Activated T-helper 1 cell treated with anti-CD3 and anti-CD28 coated beads, Interleukin-12 subunit alpha, Interleukin-12 subunit beta, Interleukin-2, Interleukin-4 antibody, amounts not matched to agents 30 ng/mL and 10 ng/mL and 1 ng/mL, durations not matched to agents 14 hours and 24 hours and 36 hours (primary cell): ENCODE measurements at places on chromosomes 16 and 17. TPM values are rescaled to one million over a fixed set of nuclear protein-coding genes. Genes with fewer than 3 reads are reported as not detected.
A peak's percentile ranks its signal among the peaks of the same experiment; 100 is the strongest.

- H3K27ac ChIP-seq = no peak overlapping the region
- no peak for DNase-seq
- no peak overlapping the region for H3K4me3 ChIP-seq
- no peaks in the 10 kb centered on the region for H3K27me3 ChIP-seq
- H3K4me1 ChIP-seq = peaks cover 70% of the 10 kb centered on the region
- peaks cover 4% of the 10 kb centered on the region for H3K36me3 ChIP-seq
These were observed 55.4 kb downstream of the GRB2 start for GRCh38 chr17:75350029-75350428.

- peaks cover 44% of the 10 kb centered on the region for H3K4me1 ChIP-seq
- no peaks in the 10 kb centered on the region for H3K27me3 ChIP-seq
- no peak for DNase-seq
- peak overlapping the region; percentile 99 for H3K4me3 ChIP-seq
These were observed 553 bp upstream of the CDC6 start for GRCh38 chr17:40287159-40287493.

DNA sequence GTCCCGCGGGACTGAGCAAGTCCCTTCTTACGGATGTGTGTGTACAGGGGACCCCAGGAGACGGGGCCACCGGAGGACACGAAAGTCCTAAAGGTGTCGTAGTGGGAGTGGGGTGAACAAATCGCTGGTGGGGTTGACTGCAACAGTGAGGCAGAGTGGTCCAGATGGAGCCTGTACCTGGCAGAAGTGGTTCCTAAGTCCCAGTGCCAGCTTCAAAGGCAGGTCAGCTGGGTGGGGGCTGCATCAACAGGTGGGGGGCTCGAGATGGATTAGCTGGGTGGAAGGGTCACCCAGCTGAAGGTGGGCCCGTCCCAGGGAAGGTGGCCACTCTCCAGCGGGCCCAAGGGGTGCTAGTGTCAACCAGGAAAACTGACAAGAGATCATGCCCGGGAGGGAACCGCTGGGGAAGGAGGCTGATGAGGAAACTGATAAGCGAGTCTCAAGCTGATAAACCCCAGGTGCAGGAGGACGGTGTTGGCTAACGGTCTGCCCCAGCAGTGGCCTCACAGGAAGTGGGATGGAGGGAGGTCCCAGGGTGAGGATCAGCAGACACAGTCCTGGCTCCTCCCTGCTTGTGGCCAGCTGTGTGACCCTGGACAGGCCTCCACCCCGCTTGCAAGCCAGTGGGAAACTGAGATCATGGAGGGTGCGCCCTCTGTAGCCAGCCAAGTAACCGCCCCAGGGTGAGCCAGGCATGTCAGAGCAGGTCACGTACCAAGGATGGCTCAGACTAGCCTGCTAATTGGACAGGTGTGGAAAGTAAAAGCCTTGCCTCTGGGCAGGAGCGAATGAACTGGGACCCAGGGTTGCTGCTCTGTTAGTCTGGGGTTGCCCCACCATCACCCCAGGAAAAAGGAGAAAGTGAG is 1.0 kb downstream of the ORAI3 start:
- peaks cover 6% of the 10 kb centered on the region for H3K36me3 ChIP-seq
- peaks cover 10% of the 10 kb centered on the region for H3K4me1 ChIP-seq
- DNase-seq = peak; percentile 40
- peak overlapping the region; percentile 92 for H3K4me3 ChIP-seq
- no peaks in the 10 kb centered on the region for H3K27me3 ChIP-seq
- peak overlapping the region; percentile 76 for H3K27ac ChIP-seq

- peaks cover 38% of the 10 kb centered on the region for H3K36me3 ChIP-seq
- no peaks in the 10 kb centered on the region for H3K27me3 ChIP-seq
- H3K4me1 ChIP-seq = no peaks in the 10 kb centered on the region
- no peak overlapping the region for H3K4me3 ChIP-seq
- no peak for DNase-seq
These were observed 28.7 kb upstream of the RSL1D1 start for GRCh38 chr16:11880007-11880406.

- no peak overlapping the region for H3K4me3 ChIP-seq
- H3K27ac ChIP-seq = no peak overlapping the region
- H3K4me1 ChIP-seq = no peaks in the 10 kb centered on the region
- H3K27me3 ChIP-seq = no peaks in the 10 kb centered on the region
- H3K36me3 ChIP-seq = no peaks in the 10 kb centered on the region
These were observed 399.9 kb downstream of the WWOX start for GRCh38 chr16:78499399-78499798.

DNA sequence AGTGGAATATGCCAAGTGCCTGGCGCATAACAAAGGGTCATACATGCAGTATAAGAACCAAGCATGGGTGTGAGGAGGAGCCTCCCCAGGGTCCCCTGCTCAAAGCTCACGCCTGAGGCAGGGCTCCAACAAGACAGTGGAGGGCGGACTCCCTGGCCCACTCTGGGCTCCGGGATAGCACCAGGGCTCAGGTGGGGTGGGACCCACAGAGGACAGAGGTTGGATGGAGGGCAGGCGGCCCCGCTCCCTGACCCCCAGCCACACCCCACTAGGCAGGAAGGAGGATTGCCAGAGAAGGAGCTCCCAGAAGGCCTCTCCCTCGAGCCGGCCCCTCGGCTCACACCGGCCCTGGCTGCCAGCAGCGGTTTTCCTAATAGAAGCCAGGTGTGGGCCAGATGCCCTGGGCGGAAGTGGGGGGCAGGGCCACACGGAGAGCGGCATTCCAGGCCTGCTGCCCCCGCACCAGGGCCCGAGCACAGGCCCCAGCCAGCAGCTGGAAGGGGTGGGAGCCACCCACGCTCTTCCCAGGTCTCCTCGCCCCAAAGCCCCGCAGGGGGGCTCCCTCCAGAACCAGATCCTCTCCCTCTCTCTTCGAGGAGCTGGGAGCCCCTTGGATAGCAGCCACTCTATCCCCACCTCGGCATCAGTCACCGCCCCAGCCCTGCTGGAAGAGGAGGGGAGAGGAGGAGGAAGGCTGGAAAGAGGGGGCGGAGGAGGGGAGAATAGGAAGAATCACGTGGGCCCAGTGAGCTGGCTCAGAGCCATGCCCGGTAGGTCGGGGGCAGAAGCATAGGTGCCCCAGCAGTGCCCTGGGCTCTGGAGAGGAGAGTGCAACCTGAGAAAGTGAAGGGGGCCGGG is 21.0 kb downstream of the VASN start:
- no peak overlapping the region for H3K4me3 ChIP-seq
- H3K27ac ChIP-seq = no peak overlapping the region
- no peaks in the 10 kb centered on the region for H3K4me1 ChIP-seq
- no peak for DNase-seq
- H3K36me3 ChIP-seq = peaks cover 17% of the 10 kb centered on the region
- H3K27me3 ChIP-seq = no peaks in the 10 kb centered on the region

DNA sequence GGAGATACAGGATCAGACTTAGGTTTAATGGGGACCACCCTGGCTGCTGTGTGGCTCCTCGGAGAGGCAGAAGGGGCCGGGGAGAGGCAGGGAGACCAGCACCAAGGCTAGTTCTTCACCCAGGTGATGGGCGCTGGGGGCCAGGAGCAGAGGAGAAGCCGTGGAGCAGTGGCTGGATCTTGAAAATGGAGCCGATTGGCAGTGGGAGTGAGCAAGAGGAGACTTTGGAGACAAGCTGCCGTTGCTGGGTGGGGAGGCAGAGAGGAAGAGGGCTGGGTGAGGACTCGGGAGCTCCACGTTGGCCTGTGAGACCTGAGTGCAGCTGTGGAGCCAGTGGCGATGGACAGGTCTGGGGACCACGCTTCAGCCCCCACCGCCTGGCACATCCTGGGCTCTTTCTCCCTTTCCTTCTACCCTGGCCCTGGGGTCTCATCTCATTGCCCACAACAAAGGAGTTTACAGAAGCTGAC is 9.0 kb downstream of the RAB11FIP4 start:
- H3K4me1 ChIP-seq = no peaks in the 10 kb centered on the region
- no peak overlapping the region for H3K4me3 ChIP-seq
- H3K27me3 ChIP-seq = peaks cover 15% of the 10 kb centered on the region
- no peak overlapping the region for H3K27ac ChIP-seq

- DNase-seq = no peak
- no peaks in the 10 kb centered on the region for H3K4me1 ChIP-seq
- no peak overlapping the region for H3K27ac ChIP-seq
- H3K4me3 ChIP-seq = no peak overlapping the region
These were observed 379.0 kb upstream of the SOX9 start for GRCh38 chr17:71741836-71742235.

- H3K4me1 ChIP-seq = no peaks in the 10 kb centered on the region
- no peak overlapping the region for H3K27ac ChIP-seq
- no peaks in the 10 kb centered on the region for H3K36me3 ChIP-seq
These were observed 24.6 kb upstream of the ZFP90 start for GRCh38 chr16:68514511-68514910.

- DNase-seq = no peak
- H3K36me3 ChIP-seq = no peaks in the 10 kb centered on the region
- H3K4me1 ChIP-seq = no peaks in the 10 kb centered on the region
- no peak overlapping the region for H3K4me3 ChIP-seq
- peaks cover 3% of the 10 kb centered on the region for H3K27me3 ChIP-seq
These were observed 486.5 kb downstream of the CDH13 start for GRCh38 chr16:83113317-83113716.

DNA sequence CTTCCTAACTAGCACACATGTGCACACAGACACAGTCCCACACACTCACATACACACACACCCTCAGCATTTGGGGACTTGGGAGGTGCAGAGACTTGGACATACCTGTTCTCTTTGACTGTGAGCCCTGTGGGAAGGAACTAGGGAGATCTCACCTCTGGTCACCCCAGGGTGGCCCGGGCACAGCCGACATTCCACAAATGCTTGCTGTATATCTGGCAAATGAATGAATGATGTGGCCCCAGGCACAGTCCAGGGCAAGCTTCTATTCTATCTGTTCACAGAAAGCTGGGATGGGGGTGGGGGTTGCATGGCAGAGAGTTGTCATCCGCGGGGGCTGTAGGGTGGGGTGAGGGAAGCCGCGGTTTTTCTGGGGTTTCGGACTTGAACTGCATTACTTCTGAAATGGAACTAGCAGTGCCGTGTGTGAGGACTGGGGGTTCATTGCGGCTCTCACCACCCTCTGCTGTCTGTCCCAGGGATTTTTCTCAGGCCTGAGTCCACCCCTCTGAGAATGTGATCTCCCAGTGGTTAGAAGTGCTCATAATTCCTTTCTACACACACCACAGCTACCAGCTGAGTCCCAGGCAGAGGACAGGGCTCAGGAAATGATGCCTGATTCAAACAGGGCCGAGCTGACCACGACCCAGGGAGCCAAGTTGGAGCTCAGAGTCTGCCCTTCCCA is 3.3 kb upstream of the RIPOR1 start:
- no peak for DNase-seq
- H3K27ac ChIP-seq = no peak overlapping the region
- H3K27me3 ChIP-seq = peaks cover 24% of the 10 kb centered on the region
- H3K36me3 ChIP-seq = peaks cover 3% of the 10 kb centered on the region

DNA sequence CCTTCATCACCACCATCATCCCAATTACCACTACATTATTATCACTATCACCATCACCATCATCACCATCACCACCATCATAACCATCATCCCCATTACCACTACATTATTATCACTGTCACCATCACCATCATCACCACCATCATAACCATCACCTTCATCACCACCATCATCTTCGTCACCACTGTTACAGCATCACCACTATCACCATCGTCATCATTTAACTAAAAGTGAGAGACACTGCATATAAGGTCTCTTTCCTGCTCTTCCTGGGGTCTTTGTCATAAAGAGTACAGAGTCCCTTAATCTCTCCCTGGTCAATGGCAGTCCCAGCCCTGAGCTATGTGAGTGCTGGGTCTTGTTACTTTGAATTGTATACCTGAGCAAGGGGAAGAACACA is 133.5 kb downstream of the CMIP start:
- H3K36me3 ChIP-seq = peaks cover 4% of the 10 kb centered on the region
- H3K27me3 ChIP-seq = no peaks in the 10 kb centered on the region
- H3K4me1 ChIP-seq = no peaks in the 10 kb centered on the region
- H3K4me3 ChIP-seq = no peak overlapping the region

- no peak overlapping the region for H3K27ac ChIP-seq
- no peaks in the 10 kb centered on the region for H3K36me3 ChIP-seq
- H3K27me3 ChIP-seq = peaks cover 9% of the 10 kb centered on the region
- DNase-seq = no peak
These were observed 25.5 kb upstream of the BCO1 start for GRCh38 chr16:81212830-81213465.

GRCh38 chr17:19332371-19333131 is 30.0 kb downstream of the B9D1 start:
- H3K4me3 ChIP-seq = no peak overlapping the region
- no peak for DNase-seq
- H3K27me3 ChIP-seq = peaks cover 5% of the 10 kb centered on the region
- no peak overlapping the region for H3K27ac ChIP-seq

DNA sequence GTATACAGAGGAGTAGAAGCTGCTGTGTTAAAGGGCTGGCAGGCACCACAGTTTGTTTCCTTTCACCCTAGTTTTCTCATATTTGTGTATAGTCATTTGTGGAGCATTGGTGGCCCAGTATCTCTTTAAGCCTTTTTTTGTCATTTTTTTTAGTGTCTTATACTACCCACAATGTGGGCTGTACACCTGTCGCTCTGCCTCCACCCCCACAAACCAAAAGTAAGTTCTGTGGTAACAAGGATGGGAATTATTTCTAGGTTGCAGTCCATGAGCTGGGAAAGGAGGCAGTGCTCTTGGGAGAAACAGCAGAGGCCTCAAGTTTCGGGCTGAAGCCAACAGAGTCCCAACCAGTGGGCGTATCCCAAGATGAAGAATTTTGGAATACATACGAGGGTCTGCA is 6.2 kb downstream of the ZNF75A start:
- DNase-seq = no peak
- H3K4me3 ChIP-seq = no peak overlapping the region
- H3K27me3 ChIP-seq = no peaks in the 10 kb centered on the region
- H3K36me3 ChIP-seq = peaks cover 79% of the 10 kb centered on the region

- H3K4me3 ChIP-seq = no peak overlapping the region
- H3K4me1 ChIP-seq = no peaks in the 10 kb centered on the region
- H3K27ac ChIP-seq = no peak overlapping the region
- H3K36me3 ChIP-seq = peaks cover 59% of the 10 kb centered on the region
- no peaks in the 10 kb centered on the region for H3K27me3 ChIP-seq
- no peak for DNase-seq
These were observed 16.2 kb downstream of the CIAPIN1 start for GRCh38 chr16:57430955-57431354.

CCL17 gene
- total RNA-seq = 1.3 and 1.6 TPM in 2 replicates

ERBB2 gene
- 2.5 and 3.0 TPM in 2 replicates for total RNA-seq

IL34 gene
- total RNA-seq = not detected in 2 replicates

TMC8 gene
- 234 and 239 TPM in 2 replicates for total RNA-seq

MT1G gene
- total RNA-seq = 28.5 and 29.1 TPM in 2 replicates

TBC1D3L gene
- 17.9 and 19.8 TPM in 2 replicates for total RNA-seq

KCNG4 gene
- total RNA-seq = not detected in 2 replicates

TBC1D3B gene
- 7.1 and 9.1 TPM in 2 replicates for total RNA-seq

ABCC3 gene
- total RNA-seq = not detected in 2 replicates

TPSD1 gene
- total RNA-seq = not detected in 2 replicates

ACSM2A gene
- not detected in 2 replicates for total RNA-seq

TAT gene
- total RNA-seq = not detected in 2 replicates

JPH3 gene
- total RNA-seq = 0.15 TPM in 1 of 2 replicates, not detected in the other

LRRC46 gene
- 0.39 and 0.70 TPM in 2 replicates for total RNA-seq
